NCI-H187 treated with DMSO at 0.1 percent for 48 hours (cell line): ENCODE measurements at places on chromosomes 4 and X.

DNA sequence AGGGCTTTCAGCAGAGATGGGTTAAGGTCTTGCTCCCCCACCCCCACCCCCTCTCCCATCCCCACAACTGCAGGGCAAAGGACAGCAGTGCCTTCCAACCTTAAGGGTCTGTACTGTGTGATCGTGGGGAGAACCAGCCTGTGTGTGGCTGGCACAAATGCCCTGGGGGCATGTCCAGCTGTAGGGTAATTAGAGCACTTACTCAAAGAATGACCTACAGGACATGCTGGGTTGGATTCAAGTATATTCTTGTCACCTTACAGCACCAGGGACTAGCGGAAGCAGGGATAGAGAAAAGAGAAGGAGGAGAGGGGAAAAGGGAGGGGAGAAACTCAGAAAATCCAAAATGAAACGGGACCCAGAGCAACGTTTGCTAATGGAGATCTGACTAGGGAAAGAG is 191.3 kb upstream of the GATB start:
- DNase-seq: no peak

GRCh38 chr4:4857001-4857808 is 2.3 kb upstream of the MSX1 start:
- DNase-seq: no peak

DNA sequence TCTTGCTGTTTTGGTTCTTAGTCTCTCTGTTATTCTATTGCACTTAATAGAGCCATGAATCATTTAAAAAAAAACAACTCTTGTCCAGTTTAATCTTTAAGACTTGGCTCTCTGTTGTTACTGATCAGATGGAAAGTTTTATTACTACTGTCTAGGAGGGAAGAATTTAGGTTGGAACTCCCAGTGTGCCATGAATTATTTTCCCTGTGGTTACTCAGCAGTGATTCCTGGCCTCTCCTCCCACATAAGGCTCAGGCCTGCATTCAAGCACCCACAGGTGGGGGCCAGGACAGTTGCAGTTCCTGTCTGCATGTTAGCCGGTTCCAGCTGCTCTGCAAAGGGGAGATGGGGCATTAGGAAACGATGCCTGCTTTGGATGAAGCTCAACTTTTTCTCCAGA is 29.8 kb upstream of the ESX1 start:
- DNase-seq: no peak

DNA sequence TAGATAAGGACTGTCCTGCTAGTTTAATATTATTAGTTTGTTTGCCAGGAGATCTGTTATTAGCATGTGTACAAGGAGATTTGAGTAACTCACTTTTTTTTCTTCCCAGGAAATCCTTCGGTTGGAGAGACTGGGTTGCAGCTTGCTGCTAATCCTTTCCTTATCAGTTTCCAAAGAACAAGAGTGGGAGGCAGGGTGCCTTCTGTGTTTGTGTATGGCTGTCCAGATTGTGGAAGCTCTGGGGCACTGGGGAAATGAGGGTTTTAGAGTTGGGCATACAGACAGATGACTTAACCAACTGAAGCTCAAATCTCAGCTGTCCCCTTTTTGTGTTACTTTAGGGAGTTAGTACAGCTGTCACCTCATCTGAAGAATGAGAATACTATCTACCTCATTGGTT is 12.6 kb upstream of the SUPT20HL1 start:
- no peak for DNase-seq

DNA sequence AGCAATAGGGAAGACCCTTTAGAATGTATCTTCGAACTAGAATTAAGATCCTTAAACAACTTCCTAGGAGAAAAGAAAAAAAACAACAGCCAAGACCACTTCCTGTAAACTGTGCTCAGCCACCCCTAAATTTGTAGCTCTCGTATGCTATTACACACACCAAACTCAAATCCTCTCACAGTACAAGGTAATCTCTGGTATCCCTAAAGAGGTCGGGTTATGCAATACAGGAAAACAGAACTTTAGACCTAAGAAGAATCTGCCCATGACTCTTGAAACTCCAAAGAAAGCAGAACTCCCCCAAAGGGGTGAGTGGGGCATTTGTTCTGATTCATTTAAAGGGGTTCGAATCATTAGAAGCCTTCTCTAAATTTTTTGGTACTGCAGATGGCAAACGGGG is 170.9 kb upstream of the CASK start:
- no peak for DNase-seq

DNA sequence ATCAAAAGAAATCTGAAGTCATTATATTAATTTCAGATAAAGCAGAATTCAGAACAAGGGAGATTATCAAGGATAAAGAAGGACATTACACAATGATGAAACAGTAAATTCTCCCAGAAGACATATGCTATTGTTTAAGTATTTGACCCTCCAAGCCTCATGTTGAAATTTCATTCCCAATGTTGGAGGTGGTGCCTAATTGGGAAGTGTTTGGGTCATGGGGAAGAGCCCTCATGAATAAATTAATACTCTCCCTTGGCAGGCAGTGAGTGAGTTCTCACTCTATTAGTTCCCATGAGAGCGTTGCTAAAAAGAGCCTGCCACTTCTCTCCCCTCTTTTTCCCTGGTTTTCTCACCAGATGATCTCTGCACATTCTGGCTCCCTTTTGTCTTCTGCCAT is 249.9 kb upstream of the GRIA3 start:
- no peak for DNase-seq

GRCh38 chr4:176273736-176274135 is 4.7 kb upstream of the ASB5 start:
- no peak for DNase-seq

DNA sequence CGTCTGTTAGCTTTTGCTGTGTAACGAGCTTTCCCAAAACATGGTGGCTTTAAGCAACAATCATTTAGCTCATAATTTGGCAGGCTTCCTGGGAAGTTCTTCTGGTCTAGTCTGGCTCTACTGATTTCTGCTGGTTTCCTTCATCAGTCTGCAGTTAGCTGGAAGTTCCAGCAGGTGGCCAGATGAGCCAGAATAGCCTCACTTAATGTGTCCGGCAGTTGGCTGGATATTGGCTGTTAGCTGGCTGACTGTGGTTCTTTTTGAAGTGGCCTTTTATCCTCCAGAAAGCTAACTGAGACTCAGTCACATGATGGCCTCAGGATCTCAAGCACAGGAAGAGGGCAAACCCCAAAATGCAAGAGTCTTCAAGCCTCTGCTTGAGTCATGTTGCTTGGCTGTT is 34.9 kb downstream of the FTHL17 start:
- DNase-seq: no peak

DNA sequence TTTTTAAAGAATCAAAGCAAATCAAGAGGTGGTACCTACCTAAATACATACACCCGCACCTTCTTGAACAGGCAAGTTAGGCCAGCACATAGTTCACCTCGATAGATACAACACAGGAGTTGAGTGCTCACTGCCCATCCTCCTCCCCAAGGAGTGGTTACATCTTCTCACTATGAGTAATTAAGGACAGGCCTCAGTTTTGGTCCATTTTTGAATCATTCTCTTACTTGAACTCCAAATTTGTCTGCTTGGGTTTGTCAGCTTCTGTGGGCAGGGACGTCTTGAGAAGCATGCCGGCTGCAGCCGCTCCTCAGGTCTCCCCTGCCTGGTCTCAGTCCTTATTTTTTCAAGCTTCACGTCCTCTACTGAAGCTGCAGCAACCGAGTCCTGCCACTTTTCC is 190.6 kb upstream of the RBPJ start:
- DNase-seq: no peak

GRCh38 chr4:139208404-139208945 is 31.5 kb upstream of the ELF2 start:
- DNase-seq: no peak
